IMR-90 (cell line): ENCODE measurements at places on chromosomes 3 and 15.

GRCh38 chr3:6120786-6121185, 740.1 kb upstream of the GRM7 start:
- no peak for DNase-seq

GRCh38 chr3:171704002-171704401, 106.3 kb downstream of the PLD1 start:
- peak; percentile 37 for DNase-seq

DNA sequence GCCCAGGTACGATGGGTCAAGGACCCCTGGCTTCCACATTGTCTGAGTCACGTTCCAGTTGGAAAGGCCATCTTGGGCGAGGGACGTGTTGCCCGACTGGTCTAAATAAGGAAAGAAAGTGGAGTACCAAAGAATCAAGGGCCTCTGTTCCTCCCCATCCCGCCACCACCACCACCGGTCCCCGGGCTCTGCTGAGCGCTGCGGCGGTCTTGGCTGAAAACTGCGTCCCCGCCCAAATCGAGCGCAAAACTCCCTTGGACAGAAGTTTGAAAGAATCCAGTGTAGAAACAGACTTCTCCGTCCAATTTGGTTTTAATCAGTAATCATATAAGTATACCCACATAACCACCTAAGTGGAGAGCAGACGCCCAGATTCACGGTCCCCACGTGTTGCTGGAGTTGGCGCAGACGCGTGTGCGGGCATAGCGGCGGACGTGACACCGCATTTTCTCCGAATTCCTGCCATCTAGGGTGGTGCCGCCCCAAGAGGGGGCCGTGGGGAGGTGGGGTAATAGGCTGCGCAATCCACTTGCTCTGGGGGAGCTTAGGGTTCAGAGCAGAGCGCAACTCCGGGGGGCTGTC, 243.8 kb upstream of the TOPAZ1 start:
- DNase-seq = no peak

DNA sequence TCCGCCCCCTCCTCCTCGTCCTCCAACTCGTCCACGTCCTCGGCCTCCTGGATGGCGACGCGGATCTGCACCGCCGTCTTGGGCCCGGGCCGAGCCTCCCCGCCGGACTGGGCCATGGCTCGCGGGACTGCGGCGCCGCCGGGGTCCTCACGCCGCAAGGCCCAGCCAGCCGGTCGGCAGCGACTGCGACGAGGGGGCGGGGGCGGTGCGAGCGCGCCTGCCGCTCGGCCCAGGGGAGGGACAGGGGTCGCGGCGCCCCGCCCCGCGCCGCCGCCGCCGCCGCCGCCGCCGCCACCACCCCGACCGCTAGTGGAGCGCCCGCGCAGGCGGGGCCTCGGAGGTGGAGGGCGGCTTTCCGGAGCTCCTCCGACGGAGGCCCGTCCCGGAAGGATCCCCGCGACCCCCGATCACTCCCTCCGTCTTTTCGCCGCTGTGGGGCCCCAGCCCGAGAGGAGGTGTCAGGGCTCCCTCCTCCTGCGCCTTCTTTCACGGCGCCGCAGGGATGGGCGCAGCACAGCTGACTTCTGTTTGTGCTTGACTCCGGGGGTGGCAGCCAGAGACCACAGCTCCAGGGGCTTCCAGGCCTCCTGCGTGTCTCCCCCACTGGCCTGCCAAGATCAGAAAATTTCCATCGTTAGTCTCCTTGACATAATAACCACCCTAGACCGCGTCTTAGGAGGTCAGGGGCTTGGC, at the start of gene LARP6:
TSS of gene LARP6 (minus strand) at position 185 of the 693 bp plus-strand sequence. CDS start at position 116, 69 bp downstream.
- DNase-seq = peak; percentile 36

DNA sequence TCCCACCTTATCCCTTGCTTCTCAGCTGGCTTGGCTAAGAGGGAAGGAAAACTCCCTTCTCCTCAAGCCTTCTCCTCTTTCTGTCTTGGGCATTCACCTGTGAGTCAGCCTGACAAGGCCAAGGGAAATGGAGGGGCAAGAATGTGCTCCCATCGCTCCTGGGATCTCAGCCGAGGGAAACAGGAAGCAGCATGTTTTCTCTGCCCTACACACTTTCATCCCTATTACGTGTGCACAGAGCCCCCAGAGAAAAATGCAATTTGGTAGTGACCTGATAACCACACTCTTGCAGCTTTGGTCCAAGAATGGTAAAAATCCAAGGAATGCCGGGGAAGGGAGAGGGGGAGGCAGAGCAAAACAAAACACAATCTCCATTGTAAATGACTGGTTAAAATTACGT, 32.9 kb upstream of the MTMR10 start:
- peak; percentile 99 for DNase-seq

- DNase-seq = no peak
These were observed 907 bp downstream of the PLXNA1 start for GRCh38 chr3:126983653-126984390.

- no peak for DNase-seq
These were observed 29.5 kb downstream of the WNT7A start for GRCh38 chr3:13850161-13850945.

GRCh38 chr15:34223904-34224596, 766 bp upstream of the EMC4 start:
- DNase-seq = peak; percentile 13

GRCh38 chr15:80614711-80615360, 80.3 kb upstream of the ABHD17C start:
- DNase-seq = no peak

DNA sequence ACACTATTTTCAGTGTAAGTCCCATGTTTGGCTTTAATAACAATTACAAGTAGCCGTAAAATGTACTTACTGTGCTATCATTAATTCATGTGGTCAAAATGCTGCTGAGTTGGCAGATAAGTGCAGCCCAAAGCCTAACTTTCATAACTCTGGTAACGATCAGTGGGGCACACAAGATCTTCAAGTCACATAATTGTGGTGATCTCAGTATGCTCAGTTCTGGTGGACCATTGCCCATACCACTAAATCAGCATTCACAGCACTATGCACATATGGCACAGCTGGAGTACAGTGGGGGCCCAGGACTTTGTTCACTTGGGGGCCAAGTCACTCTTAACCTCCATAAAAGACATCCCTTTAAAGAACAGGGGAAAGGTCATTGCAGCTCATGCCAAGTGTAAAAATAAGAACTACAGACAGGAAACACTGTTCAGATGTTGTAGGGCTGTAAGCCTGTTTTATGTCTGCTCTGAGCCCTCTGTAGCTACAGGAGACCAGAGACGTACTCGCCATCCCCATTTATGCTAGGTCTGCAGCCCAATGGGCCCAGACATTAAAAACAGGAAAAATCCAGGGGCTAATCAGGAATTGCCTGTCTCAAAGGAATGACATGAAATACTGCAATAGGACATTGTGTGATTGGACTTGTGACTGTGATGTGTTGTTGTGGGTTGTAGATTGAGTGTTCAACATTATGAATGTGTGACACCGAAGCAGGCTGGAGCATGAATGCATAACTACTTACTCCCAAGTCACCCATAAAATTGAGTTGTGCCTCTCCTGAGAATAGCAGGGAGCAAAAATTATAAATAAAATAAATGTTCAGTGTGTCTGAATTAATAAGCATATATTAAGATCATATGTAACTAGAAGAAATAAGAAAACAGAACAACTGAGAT, 282.5 kb upstream of the EPHA3 start:
- no peak for DNase-seq

DNA sequence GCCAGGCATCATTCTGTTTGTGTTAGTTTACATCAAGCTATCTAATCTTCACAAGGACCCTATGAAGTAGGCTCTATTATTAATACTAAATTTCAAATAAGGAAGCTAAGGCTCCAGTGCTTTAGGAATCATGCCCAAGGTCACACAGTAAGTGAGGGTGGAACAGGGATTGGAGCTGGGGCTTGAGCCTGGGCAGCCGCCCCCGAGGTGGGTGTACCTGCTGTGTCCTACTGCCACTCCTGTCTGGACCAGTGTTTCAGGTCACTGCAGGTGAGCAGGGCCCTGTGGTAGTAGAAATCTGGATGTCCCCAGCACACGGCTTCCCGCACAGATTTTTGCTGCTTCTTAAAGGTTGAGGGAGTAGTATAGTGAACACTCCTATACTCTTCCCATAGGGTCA, 6.5 kb downstream of the KLF13 start:
- no peak for DNase-seq

- no peak for DNase-seq
These were observed 439.0 kb upstream of the GOLIM4 start for GRCh38 chr3:168534761-168535160.

DNA sequence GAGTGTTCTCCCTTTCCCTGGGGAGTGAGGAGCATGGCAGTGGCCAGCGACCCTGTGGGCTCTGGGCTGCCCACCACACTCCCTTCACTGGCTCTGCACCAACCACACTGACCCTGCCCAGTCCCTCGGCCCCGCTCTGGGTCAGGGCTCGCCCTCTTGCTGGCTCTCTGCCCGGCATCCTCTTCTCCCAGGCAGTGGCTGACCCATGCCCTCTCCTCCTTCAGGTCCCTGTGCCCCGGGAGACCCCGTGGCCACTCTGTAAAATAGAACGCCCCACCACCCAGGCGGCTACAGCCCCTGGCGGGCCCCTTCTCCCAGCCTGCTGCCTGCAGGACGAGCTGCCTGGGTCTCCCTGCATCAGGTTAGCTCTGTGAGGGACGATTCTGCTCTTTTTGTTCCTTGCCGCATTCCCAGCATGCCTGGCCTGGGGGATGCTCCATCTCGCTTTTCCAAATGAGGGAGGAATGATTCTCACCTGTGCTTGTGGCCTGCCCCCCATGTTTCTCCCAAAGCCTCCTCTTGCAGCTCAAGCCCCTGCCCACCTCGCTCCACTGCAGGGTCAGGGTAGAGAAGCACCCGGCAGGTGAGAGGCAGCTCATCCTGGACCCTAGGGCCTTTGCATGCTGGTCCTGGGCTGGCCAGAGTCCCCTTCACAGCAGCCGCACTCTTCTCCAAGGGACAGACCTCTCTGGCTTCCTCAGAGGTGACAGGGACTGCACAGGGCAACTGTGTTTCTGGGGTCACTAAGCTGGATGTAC, 14.5 kb upstream of the CFAP100 start:
- no peak for DNase-seq

DNA sequence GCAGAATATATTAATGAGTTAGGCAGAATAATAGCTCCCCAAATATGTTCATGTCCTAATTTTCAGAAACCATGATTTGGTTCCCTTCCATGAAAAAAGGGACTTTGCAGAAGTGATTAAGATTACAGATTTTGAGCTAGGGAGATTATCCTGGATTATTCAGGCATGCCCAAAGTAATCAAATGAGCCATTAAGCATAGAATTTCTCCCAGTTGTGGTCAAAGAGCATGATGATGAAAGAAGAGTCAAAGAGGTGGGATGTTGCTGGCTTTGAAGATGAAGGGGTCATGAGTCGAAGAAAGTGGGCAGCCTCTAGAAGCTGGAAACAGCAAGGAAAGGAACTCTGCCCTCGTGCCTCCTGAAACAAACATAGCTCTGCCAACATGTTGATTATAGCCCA, 254.2 kb upstream of the CDIN1 start:
- no peak for DNase-seq

- no peak for DNase-seq
These were observed 36.2 kb upstream of the TRH start for GRCh38 chr3:129938140-129938930.

- DNase-seq = no peak
These were observed 16.2 kb downstream of the FYCO1 start for GRCh38 chr3:45979378-45979777.

GRCh38 chr3:40333852-40334251, 24.3 kb downstream of the EIF1B start:
- DNase-seq = no peak

DNA sequence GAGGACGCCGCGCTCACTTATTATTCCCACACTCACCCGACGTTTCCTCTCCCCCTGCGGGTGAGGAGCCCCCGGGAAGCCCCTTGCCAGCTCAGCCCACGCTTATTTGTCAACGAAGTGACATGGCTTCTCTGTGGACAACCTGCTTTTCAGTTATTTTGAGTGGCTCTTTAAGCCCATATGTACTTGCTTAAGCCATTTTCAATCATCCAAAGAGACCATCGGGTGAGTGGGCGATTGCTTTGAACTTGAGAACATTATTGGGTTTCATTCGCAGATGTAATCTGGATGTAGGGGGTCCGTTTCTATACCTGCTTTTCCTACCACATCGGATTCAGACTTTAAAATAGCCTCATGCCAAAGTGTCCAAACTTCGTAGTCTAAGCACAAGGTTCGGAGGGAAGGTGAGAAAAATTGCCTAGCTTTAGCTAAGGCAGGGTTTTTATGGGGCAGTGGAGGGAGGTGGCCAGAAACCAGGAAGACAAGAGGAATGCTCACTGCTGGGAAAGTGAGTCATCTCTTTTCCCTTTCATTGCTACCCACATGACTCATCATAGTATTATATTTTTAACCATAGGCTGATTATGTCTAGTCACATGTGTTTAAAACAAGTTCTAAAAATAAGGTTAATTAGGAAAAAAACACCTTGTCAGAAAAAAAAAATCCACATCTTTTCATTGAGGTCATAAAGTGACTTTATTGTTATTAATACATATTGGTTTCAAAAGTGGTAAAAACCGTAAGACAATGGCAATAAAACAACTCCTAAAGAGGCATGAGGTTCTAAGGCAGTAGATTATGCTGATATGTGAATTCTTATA, 773.1 kb upstream of the NR2F2 start:
- peak; percentile 95 for DNase-seq

DNA sequence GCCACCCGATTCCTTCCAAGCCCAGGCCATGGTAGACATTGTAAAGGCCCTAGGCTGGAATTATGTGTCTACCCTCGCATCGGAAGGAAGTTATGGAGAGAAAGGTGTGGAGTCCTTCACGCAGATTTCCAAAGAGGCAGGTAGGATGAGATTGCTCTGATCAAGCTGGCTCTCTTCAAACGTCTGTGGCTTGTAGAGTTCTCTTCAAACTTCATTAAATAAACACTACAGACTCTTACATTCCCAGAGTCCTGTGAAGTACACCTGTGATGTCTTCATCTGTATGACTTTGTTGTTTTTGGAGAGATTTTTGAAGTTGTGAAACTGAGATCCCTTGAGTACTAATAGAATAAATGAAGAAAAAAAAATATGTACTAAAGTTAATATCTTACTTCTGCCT, 285.6 kb downstream of the GRM7 start:
- no peak for DNase-seq

- no peak for DNase-seq
These were observed 2.2 kb downstream of the C15orf39 start for GRCh38 chr15:75203908-75204263.

DNA sequence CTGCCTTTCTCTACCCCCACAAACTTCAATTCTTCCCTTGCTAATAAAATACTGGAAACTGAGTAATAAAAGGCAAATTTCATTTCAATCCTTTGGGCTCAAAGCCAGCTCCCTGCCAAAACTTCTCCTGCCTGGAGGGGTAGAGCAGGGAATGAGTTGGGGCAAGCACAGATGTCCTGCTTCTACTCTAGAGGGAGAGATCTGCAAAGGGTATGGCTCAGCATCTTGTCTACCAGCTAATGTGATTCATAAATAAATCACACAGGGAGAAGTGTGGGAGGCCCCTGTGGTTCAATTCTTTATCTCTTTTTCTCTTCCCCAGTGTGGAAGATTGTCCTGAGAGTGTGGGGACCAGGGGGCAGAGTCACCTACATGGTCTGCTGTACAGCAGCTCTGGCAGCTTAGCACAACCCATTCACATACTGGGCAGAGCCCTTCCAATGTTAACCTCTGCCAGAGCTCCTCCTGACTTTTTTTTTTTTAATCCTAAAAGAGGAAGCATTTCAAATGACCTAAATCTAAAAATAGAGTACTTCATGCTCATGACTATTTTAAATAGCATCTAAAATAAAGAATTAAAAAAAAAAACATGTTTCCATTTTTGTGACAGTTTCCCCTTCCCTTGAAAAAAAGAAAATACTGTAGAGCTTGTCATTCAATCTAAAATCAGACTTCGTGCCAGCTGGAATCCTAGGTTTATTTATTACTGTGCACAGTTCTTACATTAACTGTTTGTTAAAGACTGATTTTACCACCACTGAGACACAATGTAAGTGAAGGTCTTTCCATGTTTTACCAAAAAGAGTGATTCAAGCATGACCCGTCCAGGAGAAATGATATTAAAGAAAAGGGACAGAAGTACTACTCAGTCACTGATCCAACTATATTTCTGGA, 1083.7 kb upstream of the CFAP20DC start:
- DNase-seq = no peak
